ENCODE measurements at places on chromosomes 3 and 15. TPM values are rescaled to one million over a fixed set of nuclear protein-coding genes. Genes with fewer than 3 reads are reported as not detected.
A peak's percentile ranks its signal among the peaks of the same experiment; 100 is the strongest.

GRCh38 chr15:91102546-91103330 is 2.7 kb downstream of the SV2B start:
- DNase-seq = no peak
- no peak overlapping the region for H3K4me3 ChIP-seq
- H3K27me3 ChIP-seq = peaks cover 61% of the 10 kb centered on the region
- H3K36me3 ChIP-seq = no peaks in the 10 kb centered on the region
- H3K4me1 ChIP-seq = peaks cover 4% of the 10 kb centered on the region

- no peaks in the 10 kb centered on the region for H3K36me3 ChIP-seq
- H3K27me3 ChIP-seq = no peaks in the 10 kb centered on the region
- DNase-seq = no peak
- no peaks in the 10 kb centered on the region for H3K4me1 ChIP-seq
- H3K4me3 ChIP-seq = no peak overlapping the region
These were observed 96.4 kb downstream of the PYDC2 start for GRCh38 chr3:191557322-191557721.

- peaks cover 6% of the 10 kb centered on the region for H3K36me3 ChIP-seq
- peaks cover 26% of the 10 kb centered on the region for H3K4me1 ChIP-seq
- peak overlapping the region; percentile 95 for H3K27ac ChIP-seq
- peak overlapping the region; percentile 89 for H3K4me3 ChIP-seq
- DNase-seq = no peak
These were observed 2.3 kb downstream of the B3GNT5 start for GRCh38 chr3:183255348-183255730.

Gene PRSS50
- not detected for total RNA-seq

Gene PAK2
- total RNA-seq = 56.9 TPM

GRCh38 chr3:105166893-105167292 is 199.8 kb upstream of the ALCAM start:
- H3K36me3 ChIP-seq = no peaks in the 10 kb centered on the region
- H3K27ac ChIP-seq = no peak overlapping the region
- no peaks in the 10 kb centered on the region for H3K4me1 ChIP-seq
- no peak overlapping the region for H3K4me3 ChIP-seq
- no peaks in the 10 kb centered on the region for H3K27me3 ChIP-seq

GRCh38 chr3:48561045-48561736 is 2.4 kb downstream of the UCN2 start:
- peaks cover 33% of the 10 kb centered on the region for H3K4me1 ChIP-seq
- H3K36me3 ChIP-seq = no peaks in the 10 kb centered on the region
- peak overlapping the region; percentile 72 for H3K27ac ChIP-seq
- no peaks in the 10 kb centered on the region for H3K27me3 ChIP-seq
- peak overlapping the region; percentile 60 for H3K4me3 ChIP-seq
- peak; percentile 57 for DNase-seq

Gene GNAT1
- total RNA-seq = not detected

Gene ACTC1
- 1,177 TPM for total RNA-seq

- DNase-seq = no peak
- no peaks in the 10 kb centered on the region for H3K36me3 ChIP-seq
- H3K4me1 ChIP-seq = no peaks in the 10 kb centered on the region
- no peak overlapping the region for H3K4me3 ChIP-seq
- no peaks in the 10 kb centered on the region for H3K27me3 ChIP-seq
- H3K27ac ChIP-seq = no peak overlapping the region
These were observed 389.4 kb downstream of the DIPK2A start for GRCh38 chr3:144361002-144361401.

Gene ABHD17C
- total RNA-seq = 2.6 TPM

GRCh38 chr15:33698126-33698525 is 270.2 kb upstream of the CHRM5 start:
- H3K27ac ChIP-seq = no peak overlapping the region
- H3K4me3 ChIP-seq = no peak overlapping the region
- H3K36me3 ChIP-seq = peaks cover 11% of the 10 kb centered on the region
- no peak for DNase-seq
- H3K27me3 ChIP-seq = no peaks in the 10 kb centered on the region

Gene CLRN1
- not detected for total RNA-seq

DNA sequence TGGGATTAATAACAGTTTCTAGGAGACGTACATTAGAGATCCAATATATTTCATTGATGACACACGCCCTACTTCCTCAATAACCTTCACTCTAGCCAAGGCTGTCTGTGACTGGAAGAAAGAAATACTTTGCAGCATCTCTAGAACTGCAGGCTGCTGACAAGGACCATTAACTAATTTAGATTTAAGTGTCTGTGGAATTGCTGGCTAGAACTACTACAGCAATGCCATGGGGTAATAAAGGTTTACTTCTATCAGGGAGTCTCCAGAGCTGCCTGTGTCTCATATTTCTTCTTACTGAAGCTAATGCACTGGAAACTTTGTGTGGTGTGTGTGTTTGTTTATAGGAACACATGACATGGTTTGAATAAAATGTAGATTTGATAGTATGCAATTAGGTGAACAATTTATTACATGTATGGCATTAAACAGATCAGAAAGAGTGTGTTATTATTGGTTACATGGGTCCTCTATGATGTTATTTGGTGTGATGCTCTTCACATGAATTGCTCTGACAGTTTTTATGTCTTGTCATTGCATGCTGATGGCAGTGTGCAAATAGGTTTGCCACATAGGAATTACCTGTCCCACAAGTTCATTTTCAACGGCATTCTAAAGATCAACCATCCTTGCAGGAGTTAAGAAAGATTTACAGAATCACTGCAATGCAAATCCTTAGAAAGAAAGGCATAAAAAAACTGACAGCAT is 916.2 kb upstream of the CADM2 start:
- H3K36me3 ChIP-seq = no peaks in the 10 kb centered on the region
- DNase-seq = no peak
- no peaks in the 10 kb centered on the region for H3K27me3 ChIP-seq
- no peak overlapping the region for H3K4me3 ChIP-seq
- no peak overlapping the region for H3K27ac ChIP-seq
- H3K4me1 ChIP-seq = no peaks in the 10 kb centered on the region

DNA sequence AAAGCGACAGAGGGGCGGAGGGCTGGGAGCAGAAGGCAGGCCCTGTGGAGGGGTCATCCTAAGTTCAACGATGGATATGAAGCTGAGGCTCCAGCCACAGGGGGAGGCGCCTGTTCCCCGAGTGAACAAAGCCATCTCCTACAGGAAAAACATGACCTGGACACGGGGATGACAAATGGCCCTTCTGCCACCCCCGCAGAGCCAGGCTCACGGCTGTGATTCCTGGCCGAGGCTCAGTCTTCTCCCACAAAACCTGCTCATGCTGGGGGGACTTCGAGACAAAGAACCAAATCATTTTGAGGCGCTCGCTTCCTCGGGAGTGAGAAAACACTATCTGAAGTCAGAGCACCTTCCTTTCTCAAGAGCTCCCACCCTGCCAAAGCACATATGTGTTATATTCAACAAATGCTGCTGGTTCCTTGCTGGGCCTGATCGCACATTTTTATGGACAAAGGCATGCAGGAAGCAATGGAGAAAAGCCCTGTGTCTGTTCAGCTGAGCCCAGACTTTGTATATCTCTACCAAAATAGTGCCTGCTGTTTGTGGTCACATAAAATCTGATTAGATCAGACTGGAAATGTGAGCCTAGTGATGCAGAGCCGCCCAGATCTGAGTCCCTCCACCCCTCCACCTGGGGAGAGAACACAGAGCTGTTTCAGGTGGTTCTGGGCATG is 5.6 kb downstream of the RBP1 start:
- no peaks in the 10 kb centered on the region for H3K27me3 ChIP-seq
- no peaks in the 10 kb centered on the region for H3K36me3 ChIP-seq
- no peak for DNase-seq
- no peak overlapping the region for H3K4me3 ChIP-seq
